ENCODE measurements at places on chromosomes 7 and 10. TPM values are rescaled to one million over a fixed set of nuclear protein-coding genes. Genes with fewer than 3 reads are reported as not detected.

DNA sequence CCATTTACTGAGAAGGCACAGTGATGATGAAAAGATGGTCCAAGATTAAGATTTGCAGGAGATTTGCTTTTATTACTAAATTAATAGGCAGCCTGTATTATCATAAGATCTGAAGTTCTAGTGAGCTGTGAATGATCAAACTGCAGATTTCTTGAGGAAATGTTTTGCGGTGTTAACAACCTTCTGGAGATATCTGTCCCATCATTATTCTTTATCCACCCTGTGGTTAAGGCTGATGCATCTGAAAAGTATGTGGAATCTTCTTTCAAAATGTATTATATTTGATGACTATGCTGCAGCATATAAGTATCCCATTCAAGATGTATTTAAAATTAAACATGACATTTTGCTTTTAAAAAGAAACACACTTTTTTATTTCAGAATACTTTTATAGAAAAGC is 150.3 kb downstream of the POLR1F start:
- H3K27me3 ChIP-seq, result no peaks in the 10 kb centered on the region
- H3K4me3 ChIP-seq, result no peak overlapping the region
- no peak overlapping the region for H3K27ac ChIP-seq
- no peak for DNase-seq
- H3K36me3 ChIP-seq, result no peaks in the 10 kb centered on the region

- H3K4me3 ChIP-seq, result no peak overlapping the region
- DNase-seq, result no peak
- H3K27ac ChIP-seq, result no peak overlapping the region
- no peaks in the 10 kb centered on the region for H3K36me3 ChIP-seq
These were observed 449.7 kb downstream of the AUTS2 start for GRCh38 chr7:70047891-70048448.

- no peak overlapping the region for H3K27ac ChIP-seq
- no peaks in the 10 kb centered on the region for H3K4me1 ChIP-seq
- H3K27me3 ChIP-seq, result no peaks in the 10 kb centered on the region
- H3K4me3 ChIP-seq, result no peak overlapping the region
- H3K36me3 ChIP-seq, result no peaks in the 10 kb centered on the region
These were observed 16.3 kb downstream of the AKR1D1 start for GRCh38 chr7:138092486-138093028.

DNA sequence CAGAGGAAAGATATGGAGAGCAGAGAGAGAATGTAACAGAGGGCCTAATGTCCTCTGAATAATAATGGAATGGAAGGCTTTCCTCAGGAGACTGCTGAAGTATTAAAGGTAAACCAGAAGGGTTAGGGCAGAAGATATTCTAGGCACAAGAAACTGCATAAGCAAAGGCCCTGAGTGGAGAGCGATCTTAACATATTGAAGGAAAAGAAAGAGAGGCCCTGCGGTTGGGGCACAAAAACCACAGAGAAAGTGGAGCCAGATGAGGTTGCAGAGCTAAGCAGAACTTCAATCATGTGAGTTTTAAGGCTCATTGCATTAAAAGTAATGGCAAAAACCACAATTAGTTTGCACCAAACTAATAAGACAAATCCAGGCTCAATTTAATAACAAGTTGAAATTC is 115.8 kb upstream of the VSTM2A start:
- no peak overlapping the region for H3K4me3 ChIP-seq
- no peak overlapping the region for H3K27ac ChIP-seq
- no peak for DNase-seq

- peak; percentile 47 for DNase-seq
- no peaks in the 10 kb centered on the region for H3K36me3 ChIP-seq
- no peaks in the 10 kb centered on the region for H3K27me3 ChIP-seq
- no peak overlapping the region for H3K4me3 ChIP-seq
- H3K27ac ChIP-seq, result peak overlapping the region; percentile 15
- H3K4me1 ChIP-seq, result peaks cover 49% of the 10 kb centered on the region
These were observed 88.6 kb downstream of the INPP5A start for GRCh38 chr10:132626019-132626760.

DNA sequence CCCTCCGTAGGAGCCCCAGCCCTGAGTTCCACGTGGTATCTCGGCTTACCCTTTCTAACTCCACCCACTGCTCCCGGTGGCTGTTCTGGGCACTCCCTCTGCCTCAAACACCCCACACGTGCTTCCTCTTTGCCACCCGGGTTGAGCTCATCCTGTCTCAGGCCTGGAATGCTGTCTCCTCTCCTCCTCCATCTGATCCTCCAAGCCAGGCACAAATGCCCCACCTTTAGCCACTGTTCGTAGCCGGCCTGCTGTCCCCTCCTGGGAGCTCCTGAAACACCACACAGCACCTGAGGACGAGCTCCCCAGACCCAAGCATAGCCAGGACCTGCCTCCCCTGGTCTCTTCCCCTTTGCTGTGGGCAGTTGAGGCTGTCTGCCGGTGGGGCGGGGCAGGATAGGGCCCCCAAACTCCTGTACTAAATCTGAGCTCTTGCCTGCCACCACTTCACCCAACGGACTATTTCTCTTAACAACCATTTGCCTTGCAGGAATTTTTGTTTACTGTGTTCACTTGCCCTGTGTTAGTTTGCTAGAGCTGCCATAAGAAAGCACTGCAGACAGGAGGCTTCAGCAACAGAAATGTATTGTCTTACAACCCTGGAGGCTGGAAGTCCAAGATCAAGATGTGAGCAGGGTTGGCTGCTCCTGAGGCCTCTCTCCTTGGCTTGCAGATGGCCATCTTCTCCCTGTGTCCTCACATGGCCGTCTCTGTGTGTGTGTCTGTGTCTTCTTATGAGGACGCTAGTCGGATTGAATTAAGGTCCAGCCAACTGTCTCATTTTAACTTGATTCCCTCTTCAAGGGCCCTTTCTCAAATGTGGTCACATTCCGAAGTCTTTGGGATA is 58.3 kb upstream of the SHH start:
- H3K27me3 ChIP-seq, result no peaks in the 10 kb centered on the region
- H3K4me3 ChIP-seq, result no peak overlapping the region
- no peak for DNase-seq
- no peaks in the 10 kb centered on the region for H3K36me3 ChIP-seq

- no peak for DNase-seq
- peaks cover 25% of the 10 kb centered on the region for H3K4me1 ChIP-seq
- peaks cover 97% of the 10 kb centered on the region for H3K27me3 ChIP-seq
- H3K36me3 ChIP-seq, result no peaks in the 10 kb centered on the region
- no peak overlapping the region for H3K27ac ChIP-seq
These were observed 2.7 kb upstream of the HOXA11 start for GRCh38 chr7:27187475-27188385.

- H3K4me1 ChIP-seq, result no peaks in the 10 kb centered on the region
- DNase-seq, result no peak
- H3K36me3 ChIP-seq, result no peaks in the 10 kb centered on the region
- no peak overlapping the region for H3K27ac ChIP-seq
- no peaks in the 10 kb centered on the region for H3K27me3 ChIP-seq
These were observed 34.6 kb upstream of the ANTXRL start for GRCh38 chr10:46251857-46252847.

ZNF735 gene
- not detected for total RNA-seq
